ENCODE measurements at places on chromosomes 11 and 22.

DNA sequence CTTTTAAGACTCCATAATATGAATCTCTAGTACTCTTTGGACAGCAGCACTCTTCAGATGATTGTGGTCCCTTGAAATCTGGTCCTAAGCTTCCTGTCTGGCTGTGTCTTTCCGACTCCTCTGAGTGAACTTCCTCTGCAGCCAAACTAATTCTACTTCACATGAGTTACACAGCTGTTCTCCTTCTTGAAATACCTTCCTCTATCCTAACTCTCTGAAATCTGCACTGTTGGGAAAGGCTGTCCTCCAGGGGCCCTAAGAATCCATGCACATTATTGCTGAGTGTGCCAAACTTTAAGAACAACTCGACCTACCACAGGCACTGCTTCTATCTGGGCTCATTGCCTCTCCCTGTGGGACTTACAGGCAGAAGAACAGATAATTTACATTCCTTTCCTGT is 217.3 kb upstream of the ARHGAP42 start:
- no peak for DNase-seq

GRCh38 chr11:60946601-60947264 is 5.2 kb downstream of the SLC15A3 start:
- no peak for DNase-seq

- DNase-seq: no peak
These were observed 23.7 kb downstream of the PAK1 start for GRCh38 chr11:77450227-77450626.

DNA sequence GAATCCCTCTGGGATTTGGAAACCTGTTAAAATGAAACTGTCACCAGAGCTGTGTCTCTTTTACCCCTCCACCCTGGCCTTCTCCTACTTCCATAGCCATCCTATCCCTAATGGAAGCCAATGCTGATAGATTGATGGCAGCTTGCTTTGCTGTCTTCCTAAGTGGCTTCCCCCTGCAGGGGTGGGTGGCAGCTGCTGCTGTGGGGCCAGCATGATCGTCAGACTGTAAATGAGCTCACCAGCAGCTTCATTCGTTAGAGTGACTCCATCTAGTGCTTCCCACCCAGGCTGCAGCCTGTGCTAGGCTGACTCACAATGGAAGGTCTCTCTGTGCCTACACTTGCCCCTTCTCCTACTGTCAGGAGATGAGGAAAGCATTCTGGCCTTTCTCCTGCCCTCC is 311.0 kb downstream of the BUD13 start:
- no peak for DNase-seq

GRCh38 chr11:59480359-59480758 is 7.2 kb downstream of the OR4D10 start:
- DNase-seq: no peak

- no peak for DNase-seq
These were observed 816.9 kb upstream of the CCDC90B start for GRCh38 chr11:84103096-84103495.

DNA sequence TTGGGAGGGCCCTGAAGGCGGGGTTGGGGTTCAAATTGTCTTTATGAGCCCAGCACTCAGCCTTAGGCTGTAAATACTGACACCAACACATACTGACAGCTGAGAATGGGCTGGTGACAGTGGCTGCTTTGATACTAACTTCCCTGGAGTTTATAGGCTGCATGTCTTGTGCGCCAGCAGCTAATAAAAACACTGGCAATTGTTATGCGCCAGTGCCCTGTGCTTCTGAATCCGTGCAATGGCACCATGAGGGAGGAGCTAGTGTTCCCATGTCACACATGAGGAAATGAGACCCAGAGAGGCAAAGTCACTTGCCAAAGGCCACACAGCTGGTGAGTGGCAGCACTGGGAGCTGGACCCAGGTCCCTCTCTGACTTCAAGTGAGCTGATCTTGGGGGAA is 23.8 kb downstream of the SHISAL1 start:
- no peak for DNase-seq

GRCh38 chr11:112566124-112566523 is 305.5 kb upstream of the PLET1 start:
- no peak for DNase-seq

- no peak for DNase-seq
These were observed 30.9 kb downstream of the C11orf91 start for GRCh38 chr11:33669598-33670249.

DNA sequence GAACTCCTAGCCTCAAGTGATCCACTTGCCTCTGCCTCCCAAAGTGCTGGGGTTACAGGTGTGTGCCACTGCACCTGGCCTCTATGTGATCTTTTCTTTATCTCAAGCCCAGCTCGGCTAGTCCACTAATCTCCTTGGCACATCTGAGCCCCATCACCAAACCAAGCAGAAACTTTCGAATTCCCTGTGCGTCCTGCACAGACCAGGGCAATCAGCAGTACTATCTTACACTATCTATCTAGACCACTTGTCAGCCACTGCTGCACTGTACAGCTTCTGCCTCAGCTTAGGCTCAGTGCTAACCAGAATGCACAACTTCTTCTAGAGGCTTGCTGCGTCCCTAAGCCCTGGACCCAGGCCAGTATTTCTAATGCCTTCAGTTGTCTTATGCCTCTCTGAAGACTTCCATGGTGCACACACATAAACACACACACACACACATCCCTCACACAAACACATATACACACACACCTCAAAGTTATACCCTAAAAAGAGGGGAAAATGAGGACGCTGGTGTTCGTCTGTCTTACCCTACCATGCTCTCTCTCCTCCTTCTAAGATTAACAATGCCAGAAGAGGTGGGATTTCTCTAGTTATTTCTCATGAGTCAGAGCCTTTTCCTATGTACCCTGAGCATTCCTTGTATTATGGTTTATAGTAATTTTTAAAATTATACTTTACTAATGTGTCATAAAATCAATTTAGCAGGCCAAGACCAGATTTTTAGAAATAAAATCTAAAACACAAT is 59.3 kb upstream of the FAM181B start:
- no peak for DNase-seq

- DNase-seq: no peak
These were observed 16.6 kb upstream of the MOB2 start for GRCh38 chr11:1502954-1503707.

- no peak for DNase-seq
These were observed 35.7 kb upstream of the NNMT start for GRCh38 chr11:114260483-114260882.

DNA sequence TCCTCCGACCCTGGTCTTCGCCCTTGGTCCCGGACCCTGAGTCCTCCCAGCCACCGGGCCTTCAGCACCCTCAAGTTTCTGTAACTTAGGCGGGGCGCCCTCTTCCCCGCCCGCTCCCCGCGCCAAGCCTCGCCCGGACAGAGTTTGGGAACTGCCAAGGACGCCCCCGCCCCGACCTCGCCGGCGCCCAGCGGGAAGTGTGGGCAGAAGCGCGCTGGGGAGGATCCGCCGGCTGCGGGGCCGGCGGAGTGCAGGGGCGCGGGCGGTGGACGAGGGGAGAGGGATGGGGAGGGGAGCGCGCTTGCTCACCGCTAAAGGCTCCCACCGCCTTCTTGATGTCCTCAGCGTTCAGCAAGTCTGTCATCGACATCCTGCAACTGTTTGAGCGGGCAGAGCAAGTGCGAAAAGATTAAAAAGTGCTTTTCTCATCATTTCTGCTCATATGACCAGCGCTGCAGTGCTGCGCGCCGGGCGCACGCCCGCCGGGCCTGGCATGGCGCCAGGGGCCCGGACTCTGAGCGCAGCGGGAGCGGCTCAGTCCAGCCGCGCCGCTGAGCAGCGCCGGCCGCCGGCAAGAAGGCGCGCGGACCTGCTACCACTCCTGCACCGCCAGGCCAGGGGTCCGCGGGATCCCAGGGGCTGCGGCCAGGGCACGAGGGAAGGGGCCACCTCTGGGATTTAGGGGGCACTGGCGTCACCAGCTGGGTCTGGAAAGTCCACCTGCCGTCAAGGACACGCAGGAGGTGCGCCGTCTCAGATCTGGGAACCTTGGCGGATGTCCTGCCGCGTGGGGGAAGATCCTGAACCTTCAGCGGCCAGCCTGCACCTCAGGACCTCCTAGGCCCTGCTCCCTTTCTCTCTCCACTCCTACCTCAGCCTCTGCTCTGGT is at the start of gene PVALB:
TSS of gene PVALB (minus strand) at position 400 of the 889 bp plus-strand sequence. CDS start at position 370, 30 bp downstream.
- DNase-seq: peak; percentile 73

- no peak for DNase-seq
These were observed 872 bp downstream of the TMA7B start for GRCh38 chr22:39960791-39961746.

GRCh38 chr11:132402071-132402684 is 1031.8 kb downstream of the NTM start:
- no peak for DNase-seq

GRCh38 chr11:56624661-56625110 is 10.0 kb upstream of the OR5M1 start:
- DNase-seq: peak; percentile 16

GRCh38 chr11:90536301-90536700 is 313.5 kb upstream of the CHORDC1 start:
- no peak for DNase-seq

- DNase-seq: no peak
These were observed 136.8 kb downstream of the FDX1 start for GRCh38 chr11:110566577-110566976.

GRCh38 chr22:43001271-43002201 is 13.4 kb downstream of the PACSIN2 start:
- DNase-seq: no peak

DNA sequence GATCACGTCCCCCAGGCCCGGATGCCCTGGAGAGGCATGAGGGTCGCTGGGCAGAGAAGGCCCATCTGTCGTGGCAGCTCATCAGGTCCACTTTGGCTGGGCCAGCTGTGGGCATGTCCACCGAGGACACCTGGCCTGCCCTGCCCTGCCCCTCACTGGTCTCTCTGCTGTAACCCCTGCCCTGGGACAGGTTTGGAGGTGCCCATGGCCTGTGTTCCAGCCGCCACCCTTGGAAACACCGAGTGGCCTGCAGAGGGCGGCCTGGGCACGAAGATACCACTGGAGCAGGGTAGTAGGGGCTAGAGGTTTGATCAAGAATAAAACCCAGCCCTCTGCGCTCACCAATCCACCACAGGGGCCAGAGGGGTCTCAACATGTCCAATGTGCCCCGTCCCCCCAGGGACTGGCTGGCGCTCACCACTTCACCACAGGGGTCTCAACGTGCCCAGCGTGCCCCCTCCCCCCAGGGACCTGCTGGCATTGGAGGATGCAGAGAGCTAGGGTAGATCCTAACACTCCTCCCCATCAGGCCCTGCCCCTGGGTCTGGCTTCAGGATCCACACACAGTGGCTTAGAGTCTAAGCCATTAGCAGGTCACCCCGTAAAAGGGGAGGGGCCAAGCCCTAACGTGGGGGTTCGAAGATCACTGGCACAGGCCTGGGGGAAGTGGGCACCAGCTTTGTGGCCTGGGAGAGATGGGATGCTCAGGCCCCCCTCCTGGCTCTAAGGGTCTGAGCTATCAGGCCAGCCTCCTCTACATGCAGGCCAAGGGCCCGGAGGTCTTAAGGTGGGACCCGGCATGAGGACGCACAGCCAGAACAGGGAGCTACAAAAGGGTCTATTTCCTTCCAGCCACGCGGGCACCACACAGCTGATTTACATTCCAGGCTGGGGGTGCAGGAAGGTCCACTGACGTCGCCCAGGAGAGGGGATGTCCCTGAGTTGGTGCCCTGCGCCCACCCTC is 1.3 kb upstream of the HDAC10 start:
- DNase-seq: peak; percentile 65

GRCh38 chr11:107696140-107696539 is 15.7 kb downstream of the SLN start:
- no peak for DNase-seq

DNA sequence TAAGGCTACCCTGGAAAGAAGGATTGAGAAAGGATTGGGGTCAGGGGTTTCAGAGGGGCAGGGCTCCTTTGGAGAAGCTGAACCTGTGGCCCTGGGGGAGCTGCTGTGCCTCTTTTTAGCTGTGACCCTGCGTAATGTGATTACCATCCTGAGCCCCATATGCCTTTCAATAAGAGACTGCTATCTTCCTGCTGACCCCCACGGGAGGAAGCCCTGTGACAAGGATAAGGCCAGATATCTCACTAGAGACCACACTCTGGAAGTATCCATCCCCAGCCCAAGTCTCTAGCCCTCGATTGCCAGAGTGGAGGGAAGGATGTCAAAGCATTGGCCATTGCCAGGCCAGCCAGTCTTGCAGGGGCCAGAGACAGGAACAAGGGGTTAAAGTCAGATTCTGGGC is 4.8 kb upstream of the SLC39A13 start:
- DNase-seq: no peak

DNA sequence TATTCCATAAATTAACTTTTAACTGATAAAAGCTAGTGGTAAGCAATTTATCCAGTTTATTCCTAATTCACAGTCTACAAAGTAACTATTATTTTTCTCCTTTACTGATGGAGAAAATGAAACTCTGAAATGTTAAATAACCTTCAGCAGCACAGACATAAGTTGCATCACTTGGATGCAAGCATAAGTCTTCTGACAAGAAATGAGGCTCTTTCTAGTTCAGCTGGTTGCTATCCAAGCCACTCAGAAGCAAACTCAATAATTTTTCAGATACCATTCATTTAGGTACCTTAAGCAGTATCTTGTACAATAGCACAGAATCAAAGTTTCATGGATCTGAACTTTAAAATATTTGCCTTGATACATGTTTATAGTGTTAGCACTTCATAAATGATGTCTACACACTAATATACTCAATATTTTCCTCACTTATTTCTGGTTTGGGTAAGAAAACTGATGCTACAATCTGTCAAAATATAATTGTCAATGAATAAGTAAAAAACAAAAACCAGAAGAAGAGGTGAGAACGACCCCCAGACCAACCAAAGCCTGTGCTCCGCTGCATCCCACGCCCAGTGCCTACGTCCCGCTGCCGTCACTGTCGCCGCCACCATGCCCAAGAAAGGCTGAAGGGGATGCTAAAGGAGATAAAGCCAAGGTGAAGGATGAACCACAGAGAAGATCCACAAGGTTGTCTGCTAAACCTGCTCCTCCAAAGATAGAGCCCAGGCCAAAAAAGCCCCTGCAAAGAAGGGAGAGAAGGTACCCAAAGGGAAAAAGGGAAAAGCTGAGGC is 18.1 kb downstream of the FAM168A start:
- no peak for DNase-seq

- no peak for DNase-seq
These were observed 254.0 kb upstream of the NARS2 start for GRCh38 chr11:78828676-78829075.

- no peak for DNase-seq
These were observed 2.1 kb upstream of the GSTP1 start for GRCh38 chr11:67581469-67581868.

DNA sequence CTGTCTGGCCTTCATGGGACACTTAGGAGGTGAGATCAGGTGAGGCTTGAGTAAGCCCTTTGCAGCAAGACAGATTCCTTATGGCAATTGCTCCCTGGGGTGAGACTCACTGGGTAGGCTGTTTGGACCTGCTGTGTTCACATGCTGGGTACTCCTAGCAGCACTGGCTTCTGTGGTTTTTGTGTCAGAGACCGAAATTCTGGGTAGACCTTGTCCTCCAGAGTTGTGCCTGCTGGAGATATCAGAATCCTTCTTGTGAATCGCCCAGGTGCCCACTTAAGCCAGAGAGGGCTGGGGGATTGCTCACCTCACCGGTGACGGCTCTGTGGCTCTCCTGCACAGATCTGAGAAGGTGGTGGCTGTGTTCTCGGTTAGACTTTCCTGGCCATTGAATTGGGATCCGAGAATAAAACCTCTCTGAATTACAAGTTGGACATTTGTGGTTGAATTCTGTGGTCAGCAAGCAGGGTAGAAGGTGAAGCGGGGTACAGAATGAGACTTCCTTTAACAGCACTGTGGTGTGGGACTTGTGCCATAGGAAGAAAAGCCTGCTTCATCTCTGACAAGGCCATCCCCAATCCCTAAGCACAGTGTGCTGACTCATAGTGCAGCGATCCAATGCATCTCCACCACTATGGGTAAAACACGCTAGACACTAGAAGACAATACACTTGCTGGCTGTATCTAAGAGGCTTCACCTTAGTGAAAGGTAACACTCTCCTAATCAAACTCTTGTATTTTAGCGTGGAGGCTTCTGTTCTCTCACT is 52.5 kb upstream of the TTC12 start:
- DNase-seq: no peak
